ENCODE measurements at places on chromosomes 3 and 15.

GRCh38 chr3:11995120-11995519, 9.1 kb upstream of the SYN2 start:
- no peak for DNase-seq

DNA sequence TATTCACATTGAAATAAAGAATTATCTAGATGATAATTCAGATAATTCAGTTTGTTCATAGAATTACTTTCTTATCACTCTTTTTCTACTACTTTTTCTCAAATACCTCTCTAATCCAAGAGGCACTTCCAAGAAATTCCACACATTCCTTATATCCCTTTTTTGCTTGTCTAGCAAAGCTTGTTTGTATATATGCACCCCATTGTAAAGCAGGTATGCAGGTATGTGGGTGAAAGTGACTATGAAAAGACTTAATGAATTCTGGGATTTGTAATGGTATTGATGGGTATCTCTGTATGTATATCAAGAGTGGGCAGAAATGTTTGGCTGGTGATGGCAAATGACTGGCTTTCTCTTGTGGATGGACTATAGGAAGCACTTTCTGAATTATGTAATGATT, 94.1 kb upstream of the FGF7 start:
- no peak for DNase-seq

DNA sequence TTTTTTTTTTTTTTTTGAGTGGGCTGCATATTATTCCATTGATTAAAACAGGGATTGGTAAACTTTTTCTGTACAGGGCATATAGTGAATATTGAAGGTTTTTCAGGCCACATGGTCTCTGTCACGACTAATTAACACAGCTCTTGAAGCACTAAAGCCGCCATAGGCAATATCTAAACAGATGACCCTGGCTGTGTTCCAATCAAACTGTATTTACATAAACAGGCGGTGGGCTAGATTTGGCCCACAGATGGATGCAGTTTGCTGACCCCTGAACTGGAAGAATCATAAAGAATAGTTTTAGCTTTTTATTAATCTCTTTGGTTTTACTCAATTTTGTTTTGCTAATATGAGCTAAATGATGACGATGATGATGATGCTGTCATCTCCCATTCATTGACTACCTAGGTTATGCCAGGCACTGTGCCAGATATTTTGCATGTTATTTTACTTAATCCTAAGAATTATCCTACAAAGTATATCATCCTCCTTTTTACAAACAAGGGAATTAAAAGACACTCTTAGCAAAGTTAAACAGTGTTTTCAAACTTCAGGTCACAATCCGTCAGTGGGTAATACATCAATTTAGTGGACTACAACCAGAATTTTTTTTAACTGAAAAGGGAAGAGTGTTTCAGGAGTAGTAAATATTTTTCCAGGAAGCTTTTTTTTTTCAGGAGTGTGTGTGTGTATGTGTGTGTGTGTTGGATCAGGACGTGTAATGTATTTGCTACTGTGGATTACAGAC, 54.3 kb downstream of the LMCD1 start:
- DNase-seq: no peak

DNA sequence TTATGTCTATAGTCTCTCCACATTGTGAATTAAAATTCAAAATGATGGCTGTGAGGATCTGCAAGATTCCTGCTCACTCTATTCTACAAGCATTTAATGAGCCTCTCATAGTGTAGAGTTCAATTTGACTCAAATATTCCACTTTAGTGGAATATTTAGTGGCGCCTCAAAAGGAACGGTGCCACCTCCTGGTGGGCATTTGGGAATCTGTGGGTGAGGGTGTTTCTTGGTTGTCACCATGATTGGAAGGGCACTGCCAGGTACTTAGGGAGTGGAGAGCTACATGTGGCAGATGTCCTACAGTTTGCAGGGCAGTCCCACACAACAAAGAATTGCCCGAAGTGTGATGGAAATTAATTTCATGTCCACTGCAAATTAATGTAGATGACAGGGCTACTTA, 21.5 kb upstream of the KCNMB3 start:
- DNase-seq: no peak

DNA sequence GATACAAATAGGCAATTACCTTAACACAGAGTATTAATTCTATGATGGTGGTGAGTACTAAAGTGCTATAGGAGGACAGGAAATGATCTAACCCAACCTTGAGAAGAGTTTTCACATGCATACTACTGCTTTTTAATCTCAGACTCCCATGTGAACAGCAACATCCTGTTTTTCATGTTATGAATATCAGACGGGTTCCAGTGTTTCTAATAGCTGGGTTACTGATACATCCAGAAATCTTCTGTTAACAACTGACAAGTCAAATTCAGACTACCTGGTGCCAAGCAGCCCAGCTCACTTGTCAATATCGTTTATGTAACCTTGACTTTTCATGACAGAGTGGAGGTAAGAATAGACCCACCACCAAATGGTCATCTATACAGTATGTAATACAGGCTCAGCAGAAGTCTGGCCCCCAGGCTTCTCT, 220.2 kb upstream of the COL8A1 start:
- DNase-seq: no peak

- no peak for DNase-seq
Observed at GRCh38 chr3:30400926-30401325, 205.5 kb upstream of the TGFBR2 start.

GRCh38 chr3:184965639-184966430, 153.9 kb downstream of the VPS8 start:
- no peak for DNase-seq

GRCh38 chr15:72495007-72495406, 20.9 kb downstream of the ARIH1 start:
- DNase-seq: no peak

GRCh38 chr3:130340766-130341165, 4.7 kb upstream of the COL6A5 start:
- DNase-seq: no peak

- no peak for DNase-seq
Observed at GRCh38 chr3:154168998-154169795, 48.0 kb downstream of the ARHGEF26 start.

DNA sequence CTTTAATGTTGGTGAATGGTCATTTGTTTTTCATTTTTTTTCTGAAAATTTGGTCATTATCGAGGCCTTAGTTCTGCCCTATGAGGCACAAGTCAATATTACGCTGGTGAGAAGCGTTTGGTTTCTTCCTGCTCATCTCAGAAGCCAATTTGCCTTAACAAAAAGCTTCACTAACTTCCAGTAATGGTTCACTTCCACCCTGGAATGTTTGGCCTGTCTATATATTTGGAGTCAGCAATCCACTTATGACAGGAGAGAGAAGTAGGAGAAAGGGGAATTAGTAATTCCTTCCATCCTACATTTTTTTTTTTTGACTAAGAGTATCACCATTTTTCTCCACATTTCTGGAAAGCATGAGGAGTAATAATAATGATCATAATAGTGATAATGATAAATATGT, 124.4 kb downstream of the DIPK2A start:
- no peak for DNase-seq

DNA sequence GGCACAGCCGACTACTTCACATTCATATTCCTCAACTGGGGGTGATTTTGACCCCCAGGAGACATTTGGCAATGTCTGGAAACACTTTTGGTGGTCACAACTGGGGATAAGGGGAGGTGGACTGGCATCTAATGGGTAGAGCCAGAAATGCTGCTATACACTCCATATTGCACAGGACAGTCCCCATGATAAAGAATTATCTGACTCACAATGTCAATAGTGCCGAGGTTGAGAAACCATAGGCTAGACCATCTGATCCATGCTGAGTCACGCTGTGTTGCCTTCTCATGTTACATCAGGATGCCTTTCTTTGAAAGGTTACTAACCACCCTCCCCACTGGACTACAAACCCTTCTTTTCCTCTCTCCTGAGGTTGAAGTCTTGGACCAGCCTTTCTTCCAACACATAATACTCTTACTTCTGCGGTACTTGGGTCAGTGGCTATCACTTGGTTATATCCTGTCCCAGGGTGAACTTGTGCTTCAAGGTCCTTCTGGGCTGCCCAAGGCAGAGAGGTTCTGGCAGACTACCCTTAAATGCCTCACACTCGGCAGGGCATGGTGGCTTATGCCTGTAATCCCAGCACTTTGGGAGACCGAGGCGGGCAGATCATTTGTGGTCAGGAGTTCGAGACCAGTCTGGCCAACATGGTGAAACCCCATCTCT, 68.8 kb downstream of the CTNNB1 start:
- DNase-seq: no peak

- no peak for DNase-seq
Observed at GRCh38 chr3:161854232-161854771, 357.7 kb downstream of the OTOL1 start.

- no peak for DNase-seq
Observed at GRCh38 chr15:64683378-64683777, 92.0 kb downstream of the RBPMS2 start.

DNA sequence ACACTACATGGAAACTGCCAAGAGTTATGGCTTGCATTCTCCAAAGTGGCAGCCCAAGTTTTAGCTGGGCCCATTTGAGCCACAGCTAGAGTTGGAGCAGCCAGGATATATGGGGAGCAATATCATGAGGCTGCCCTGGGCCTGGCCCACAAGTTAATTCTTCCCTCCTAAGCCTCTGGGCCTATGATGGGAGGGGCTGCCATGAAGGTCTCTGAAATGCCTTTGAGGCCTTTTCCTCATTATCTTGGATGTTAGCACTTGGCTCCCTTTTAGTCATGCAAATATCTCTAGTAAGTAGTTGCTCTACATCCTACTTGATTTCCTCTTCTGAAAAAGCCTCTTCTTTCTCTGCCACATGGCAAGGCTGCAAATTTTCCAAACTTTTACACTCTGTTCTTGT, 257.5 kb upstream of the CHRM5 start:
- no peak for DNase-seq

DNA sequence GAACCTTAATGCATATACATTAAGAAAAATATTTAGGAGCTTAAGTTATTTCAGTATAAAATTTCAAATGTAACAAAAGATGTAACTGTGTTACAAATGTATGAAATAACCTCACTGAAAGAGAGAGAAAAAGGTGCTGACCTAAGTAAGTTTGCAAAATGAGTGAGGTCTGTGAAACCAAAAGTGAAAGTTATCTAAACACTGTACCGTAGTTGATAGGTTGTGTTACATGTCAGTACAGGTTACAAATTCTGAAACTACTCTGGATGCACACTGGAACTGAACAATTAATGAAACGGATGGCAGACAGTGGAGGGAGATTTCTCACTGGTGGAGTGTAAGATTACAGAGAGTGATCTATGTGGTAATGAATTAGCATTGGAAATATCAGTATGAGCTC, 420.7 kb downstream of the ZNF385D start:
- no peak for DNase-seq

DNA sequence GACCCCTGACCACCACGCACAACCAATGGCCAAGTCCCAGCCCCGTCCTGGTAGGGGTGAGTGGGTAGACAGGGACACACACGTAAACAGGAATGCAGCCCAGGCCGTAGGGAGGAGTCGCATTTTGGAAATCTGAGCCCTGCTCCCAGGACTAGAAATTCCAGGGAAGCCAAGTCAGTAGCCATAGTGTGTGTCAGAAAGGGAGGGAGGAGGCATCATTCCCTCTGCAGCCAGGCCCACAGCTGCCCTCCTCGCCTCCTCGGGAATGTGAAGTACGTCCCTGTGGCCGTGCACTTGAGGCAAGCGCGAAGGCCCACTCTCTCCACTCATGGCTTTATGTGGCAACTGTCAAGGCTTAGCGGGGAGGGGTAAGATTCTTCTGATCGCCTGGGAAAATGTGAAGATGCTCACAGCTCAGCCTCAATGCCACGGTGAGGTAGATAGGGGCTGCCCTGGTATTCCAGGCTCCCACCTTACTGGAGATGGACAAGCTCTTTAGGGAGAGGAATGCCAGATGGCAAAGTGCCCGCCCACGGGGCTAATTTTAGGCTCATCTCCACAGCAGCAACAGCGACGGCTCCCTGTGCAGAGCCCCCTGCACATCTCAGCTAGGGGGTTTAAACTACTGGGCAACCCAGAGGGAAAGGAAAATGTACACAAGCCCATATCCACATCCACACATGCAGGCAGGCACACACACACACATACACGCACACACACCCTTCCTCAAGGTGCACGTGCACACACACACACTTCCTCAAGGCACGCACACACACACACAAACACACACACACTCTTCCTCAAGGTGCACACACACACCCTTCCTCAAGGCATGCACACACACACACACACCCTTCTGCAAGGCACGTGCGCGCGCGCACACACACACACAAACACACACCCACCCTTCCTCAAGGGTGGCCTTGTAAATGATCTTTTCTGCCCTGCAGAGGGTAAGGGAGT, 65.5 kb downstream of the ADCY5 start:
- no peak for DNase-seq

GRCh38 chr3:78668302-78668701, 1099.5 kb downstream of the ROBO1 start:
- DNase-seq: no peak

DNA sequence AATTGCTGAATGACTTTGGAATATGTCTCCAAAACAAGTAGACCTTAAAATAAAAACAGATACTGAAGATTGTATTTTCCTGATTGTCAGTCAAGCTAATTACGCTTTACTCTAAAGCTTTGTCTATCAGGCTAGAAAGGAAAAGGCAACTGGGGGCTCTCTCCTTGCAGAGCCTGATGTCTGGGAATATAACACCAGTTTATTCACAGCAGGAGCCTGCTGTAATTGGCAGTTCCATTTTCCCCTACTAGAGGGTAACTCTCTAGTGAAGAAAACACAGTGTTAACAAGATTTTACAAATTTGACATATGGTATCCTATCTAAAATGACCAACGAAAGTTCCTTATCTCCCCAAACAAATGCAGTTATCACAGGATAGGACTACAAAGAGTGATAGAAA, 158.8 kb downstream of the PDZRN3 start:
- no peak for DNase-seq

DNA sequence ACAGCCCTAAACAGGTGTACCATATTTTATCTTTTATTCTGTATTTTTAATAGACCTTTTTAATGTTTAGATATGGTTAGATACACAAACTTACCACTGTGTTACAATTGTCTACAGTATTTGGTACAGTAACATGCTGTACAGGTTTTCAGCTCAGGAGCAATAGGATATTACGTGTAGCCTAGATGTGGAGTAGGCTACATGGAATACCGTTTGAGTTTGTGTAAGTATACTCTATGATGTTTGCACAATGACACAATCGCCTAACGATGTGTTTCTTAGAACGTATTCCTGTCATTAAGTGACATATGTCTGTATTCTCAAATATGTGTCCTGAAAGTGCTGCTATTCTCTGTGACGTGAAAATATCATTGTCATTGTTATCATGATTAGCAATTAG, 62.6 kb downstream of the MFSD1 start:
- DNase-seq: no peak

- no peak for DNase-seq
Observed at GRCh38 chr15:27592036-27592760, 506.9 kb downstream of the OCA2 start.

DNA sequence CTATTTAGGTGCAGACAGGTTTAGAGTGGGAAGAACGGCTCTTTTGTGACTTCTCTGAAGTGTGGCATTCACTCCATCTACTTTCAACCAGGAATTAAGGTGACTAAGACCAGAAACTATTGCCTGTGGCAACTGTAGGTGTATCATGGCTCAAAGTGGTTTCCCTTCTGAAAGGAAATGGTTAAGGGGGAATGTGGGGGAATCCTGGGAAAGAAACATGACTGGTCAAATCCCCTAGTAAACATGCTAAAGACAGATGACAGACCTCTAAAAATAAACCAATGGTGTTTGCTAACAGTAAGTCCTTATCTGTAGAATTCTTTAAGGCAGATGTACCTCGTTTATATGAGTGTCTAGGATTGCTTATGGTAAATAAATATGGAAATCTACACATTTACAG, 56.9 kb downstream of the MEGF11 start:
- DNase-seq: no peak
